ENCODE measurements at places on chromosomes 11 and 22. TPM values are rescaled to one million over a fixed set of nuclear protein-coding genes. Genes with fewer than 3 reads are reported as not detected.

The KDM4E gene
- total RNA-seq = not detected

The PTPRCAP gene
- total RNA-seq = 1.6 TPM

The TSKU gene
- 22.8 TPM for total RNA-seq

The PIK3IP1 gene
- 22.0 TPM for total RNA-seq

The CASP4 gene
- 22.8 TPM for total RNA-seq

The OR52I1 gene
- total RNA-seq = not detected

The KCNQ1 gene
- not detected for total RNA-seq

The ISX gene
- total RNA-seq = not detected

The ST14 gene
- 0.11 TPM for total RNA-seq

The RNF214 gene
- 12.3 TPM for total RNA-seq
